PC-9 (cell line): ENCODE measurements at places on chromosomes 3 and 15.

DNA sequence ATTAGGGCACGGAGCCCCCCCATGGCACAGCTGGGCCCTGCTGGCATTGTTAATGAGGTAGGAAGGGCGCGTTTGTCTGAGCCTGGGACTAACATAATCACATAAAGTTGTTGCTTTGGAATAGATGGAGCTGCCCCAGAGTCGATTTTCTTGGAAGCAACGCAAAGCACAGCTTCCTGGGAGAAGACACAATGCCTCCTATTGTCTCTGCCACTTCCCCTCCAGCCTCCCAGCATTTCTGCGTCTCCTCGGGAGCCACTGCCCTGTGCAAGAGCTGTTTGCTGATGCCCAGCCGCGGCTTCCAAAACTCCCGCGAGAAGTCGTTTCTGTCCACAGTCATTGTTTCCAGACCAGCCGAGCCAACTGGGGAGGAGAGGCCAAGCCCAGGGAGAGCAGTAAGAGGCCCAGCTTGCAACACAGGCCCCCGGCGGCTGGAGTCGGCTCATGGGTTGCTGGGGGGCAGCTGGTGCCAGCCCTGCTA, 18.1 kb upstream of the ALDH1A3 start:
- H3K36me3 ChIP-seq = 0 out of 2 replicates have a peak, but pooled peaks cover 9% of the 10 kb centered on the region
- H3K4me3 ChIP-seq = no peak overlapping the region
- DNase-seq = no peak

- no peak overlapping the region for H3K27ac ChIP-seq
- H3K27me3 ChIP-seq = no peaks in the 10 kb centered on the region
- no peaks in the 10 kb centered on the region for H3K4me1 ChIP-seq
- no peaks in the 10 kb centered on the region for H3K36me3 ChIP-seq
- no peak overlapping the region for H3K4me3 ChIP-seq
Observed at GRCh38 chr3:60025096-60026050, 975.5 kb upstream of the CFAP20DC start.

DNA sequence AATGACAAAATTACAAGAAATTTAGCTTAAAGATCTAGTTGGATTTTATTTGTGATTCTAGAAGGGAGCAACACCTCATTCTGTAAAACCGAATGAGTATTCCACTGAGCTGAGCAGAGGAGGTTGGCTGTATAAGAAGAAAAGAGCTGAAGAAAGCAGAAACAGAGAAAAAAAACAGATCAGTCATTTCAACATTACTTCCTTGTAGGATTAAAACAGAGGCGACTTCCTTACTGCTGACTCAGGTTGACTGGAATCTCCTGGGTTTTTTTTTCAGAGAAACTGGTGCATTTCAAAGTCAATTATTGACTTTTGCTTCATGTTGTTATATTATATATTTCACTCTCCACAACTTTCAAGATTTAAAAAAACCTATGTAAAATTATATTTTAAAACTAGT, 368.1 kb upstream of the UBE2E2 start:
- H3K27ac ChIP-seq = peak overlapping the region; percentile 32
- no peak overlapping the region for H3K4me3 ChIP-seq
- no peaks in the 10 kb centered on the region for H3K27me3 ChIP-seq
- peak; percentile 56 for DNase-seq
- H3K36me3 ChIP-seq = no peaks in the 10 kb centered on the region

DNA sequence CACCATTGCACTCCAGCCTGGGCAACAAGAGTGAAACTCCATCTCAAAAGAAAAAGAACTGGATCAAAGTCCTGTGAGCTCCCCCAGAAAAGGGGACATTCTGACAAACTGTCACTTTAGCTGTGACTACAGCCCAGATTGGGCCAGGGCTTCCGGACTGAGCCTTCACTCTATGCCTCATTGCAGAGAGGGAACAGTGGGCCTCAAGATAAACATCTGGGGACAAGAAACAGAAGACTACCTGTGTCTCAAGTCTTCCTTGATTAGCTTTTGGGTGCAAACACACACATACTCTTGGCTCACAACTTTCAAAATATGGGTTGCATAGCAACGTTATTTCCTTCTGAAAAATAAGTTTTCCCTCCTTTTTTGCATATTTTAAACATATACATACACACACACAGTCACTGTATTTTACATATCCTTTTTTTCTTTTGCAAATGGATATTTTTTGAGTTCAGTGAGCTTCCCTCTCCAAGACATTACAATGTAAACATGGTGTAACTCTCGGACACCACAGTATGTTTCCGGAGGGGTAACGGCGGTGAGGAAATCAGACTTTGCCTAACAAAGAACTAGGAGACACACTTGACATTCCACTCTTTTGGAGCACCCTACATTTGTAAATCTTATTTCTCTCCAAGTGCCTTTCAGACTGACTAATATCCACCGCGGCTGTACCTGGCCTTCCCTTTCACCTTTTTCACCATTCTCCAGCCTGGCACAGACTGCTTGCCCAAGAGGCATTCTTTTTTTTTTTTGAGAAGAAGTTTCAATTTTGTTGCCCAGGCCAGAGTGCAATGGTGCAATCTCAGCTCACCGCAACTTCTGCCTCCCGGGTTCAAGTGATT, 3.5 kb downstream of the TKT start:
- peak overlapping the region; percentile 98 for H3K4me3 ChIP-seq
- peak; percentile 76 for DNase-seq
- peaks cover 42% of the 10 kb centered on the region for H3K36me3 ChIP-seq
- H3K4me1 ChIP-seq = peaks cover 59% of the 10 kb centered on the region

DNA sequence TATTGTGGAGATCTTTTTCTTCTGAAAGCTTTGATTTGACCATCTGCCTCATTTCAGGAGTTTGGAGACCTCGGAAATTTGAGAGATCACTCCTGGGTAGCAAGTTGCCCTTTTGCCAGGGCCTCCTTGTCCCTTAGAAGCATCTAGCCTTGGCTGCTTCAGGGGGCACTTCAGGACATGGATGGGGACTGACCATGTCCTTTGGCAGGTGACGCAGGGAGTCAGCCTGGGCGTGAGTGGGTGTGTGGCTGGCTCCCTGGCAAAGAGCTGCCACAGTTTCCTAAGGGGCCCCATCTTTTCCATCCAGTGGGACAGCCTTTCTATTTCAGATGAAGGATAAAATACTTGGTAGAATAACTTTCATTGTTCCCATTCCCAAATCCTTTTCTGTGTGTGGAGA, 27.6 kb downstream of the EEFSEC start:
- H3K4me3 ChIP-seq = no peak overlapping the region
- H3K4me1 ChIP-seq = peaks cover 7% of the 10 kb centered on the region; the same call in 1 of the 2 replicates
- H3K36me3 ChIP-seq = no peaks in the 10 kb centered on the region
- H3K27me3 ChIP-seq = no peaks in the 10 kb centered on the region
- no peak for DNase-seq

- H3K27me3 ChIP-seq = no peaks in the 10 kb centered on the region
- peak; percentile 70 for DNase-seq
- H3K4me1 ChIP-seq = peaks cover 25% of the 10 kb centered on the region
- no peaks in the 10 kb centered on the region for H3K36me3 ChIP-seq
Observed at GRCh38 chr3:191775451-191776233, 314.7 kb downstream of the PYDC2 start.
